ENCODE measurements at places on chromosomes 2 and 18.

DNA sequence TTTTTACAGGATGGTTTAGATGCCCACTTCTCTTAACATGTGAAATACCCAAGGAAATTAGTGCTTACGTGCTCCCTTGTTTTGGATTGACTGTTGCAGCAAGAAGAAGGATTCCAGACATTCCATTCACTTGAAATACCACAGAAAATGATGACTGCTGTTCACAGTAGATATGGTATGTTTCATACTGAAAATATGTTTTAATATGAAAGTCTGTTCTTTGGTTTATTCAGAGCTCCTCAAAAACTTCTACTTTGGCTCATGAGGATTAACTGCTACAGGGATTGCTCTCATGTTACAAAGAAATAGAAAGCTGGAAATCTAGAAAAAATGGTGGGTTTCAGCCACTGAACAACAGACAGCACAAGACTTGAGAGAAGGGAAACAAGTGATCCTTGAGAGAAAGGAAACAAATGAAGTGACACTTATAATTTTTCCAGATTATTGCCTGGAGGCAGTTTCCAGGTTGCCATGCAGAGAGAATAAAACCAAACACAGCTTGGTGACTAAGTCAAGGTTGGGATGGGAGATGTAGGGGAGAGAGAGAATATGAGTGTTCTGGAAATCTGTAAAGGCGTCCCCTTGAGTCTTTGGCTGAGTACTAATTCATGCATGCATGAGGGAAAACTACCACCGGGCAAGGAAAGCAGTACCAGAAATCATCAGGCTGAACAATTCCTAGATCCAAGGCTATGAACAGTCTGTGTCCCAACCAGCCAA, 348.1 kb downstream of the CLIP4 start:
- no peak for DNase-seq

GRCh38 chr18:70256994-70257393, 31.9 kb upstream of the SOCS6 start:
- DNase-seq = no peak

DNA sequence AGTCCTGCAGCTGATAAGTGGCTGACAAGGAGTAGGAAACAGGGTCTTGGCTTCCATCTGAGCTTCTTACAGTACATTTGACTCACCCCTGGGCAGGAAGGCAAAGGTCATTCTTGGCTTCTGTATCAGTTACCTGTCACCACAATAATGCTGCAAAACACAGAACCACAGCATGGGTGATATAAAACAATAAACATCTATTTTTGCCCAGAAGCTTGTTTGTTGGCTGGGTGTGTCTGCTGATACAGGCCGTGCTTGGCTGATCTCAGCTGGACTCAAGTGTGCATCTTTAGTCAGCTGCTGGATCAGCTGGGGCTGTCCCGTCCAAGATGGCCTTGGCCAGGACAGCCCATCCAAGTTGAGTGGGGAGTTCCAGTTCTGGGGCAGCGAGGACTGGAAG, 34.7 kb downstream of the ONECUT2 start:
- DNase-seq = no peak

GRCh38 chr2:205539603-205540002, 142.7 kb upstream of the NRP2 start:
- DNase-seq = no peak

DNA sequence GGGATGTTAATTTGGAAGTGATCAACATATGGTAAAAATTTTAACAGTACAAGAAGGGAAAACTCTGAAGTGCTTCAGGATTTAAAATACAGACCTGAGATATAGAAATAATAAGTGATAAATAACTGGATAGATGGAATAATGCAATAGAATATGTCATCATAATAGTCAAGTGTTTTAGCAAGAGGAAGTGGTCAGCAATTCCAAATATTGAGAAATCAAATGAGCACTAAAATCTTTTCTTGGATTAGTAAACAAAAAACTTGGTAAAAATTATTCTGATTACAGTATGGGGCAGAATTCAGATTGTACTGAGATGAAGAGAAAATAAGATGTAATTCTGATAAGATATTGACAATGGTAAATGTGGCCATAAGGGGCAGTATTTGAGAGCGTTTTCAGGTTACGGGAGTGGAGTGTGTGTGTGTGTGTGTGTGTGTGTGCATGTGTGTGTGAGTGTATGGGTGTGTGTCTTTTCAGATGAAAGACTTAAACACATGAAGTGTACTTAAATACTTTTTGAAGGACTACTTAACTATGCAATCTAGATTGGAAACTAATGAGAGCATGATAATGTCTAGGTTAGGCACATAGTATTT, 217.9 kb upstream of the ITGA4 start:
- no peak for DNase-seq

Data from activated CD4-positive, alpha-beta T cell treated with anti-CD3 and anti-CD28 coated beads, Interleukin-2, amount 50 U/mL, for 1 hour (primary cell).